ENCODE measurements at places on chromosomes 2 and 18.

- no peak for DNase-seq
Observed at GRCh38 chr2:17646838-17647701, 106.5 kb downstream of the SMC6 start.

DNA sequence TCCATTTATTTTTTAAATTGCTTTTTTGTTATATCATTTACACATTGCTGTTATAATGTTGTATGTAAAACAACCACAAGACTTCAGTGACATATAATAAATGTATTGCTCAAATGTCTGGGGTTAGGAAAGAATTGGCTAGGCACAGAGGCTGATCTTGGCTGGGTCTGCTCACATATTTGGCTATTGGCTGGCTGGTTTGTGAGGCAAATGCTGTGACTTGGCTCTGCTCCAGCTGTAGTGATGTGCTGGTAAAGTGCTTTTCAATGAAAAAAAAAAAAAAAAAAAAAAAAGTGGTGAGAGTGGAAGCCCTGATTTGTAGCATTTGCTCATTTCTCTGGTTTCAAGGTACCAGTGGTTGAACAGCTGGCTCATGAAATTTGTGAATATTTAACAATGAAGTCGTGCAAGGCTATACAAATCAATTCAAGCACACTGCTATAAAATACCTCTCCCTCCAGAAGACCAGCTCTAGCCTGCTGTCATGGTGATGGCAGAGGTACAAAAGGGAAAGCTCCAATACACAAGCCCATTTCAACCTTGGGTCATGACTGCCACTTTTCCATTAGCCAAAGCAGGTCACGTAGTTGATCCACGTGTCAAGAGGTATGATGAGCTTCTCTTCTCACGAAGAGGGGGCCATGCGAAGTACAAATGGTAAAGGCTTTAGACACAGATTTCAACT, 43.7 kb upstream of the RIT2 start:
- no peak for DNase-seq

DNA sequence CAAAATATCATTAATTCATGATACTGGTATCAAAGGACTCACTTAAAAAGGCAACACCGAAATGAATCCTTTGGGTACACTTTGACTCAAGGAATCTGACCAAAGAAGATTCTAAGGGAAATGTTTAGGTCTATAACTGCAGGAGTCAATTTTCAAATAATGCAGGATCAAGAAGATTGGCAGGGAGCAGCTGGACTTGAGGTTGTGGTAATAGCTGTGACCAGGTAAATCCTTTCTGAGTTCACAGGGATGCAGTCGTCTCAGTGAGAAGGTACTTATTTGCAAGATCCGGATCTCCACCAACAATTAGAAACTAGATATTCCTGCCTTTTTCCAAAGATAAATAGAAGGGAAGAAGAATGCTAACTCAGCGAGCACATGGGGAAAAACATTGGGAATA, 96.9 kb downstream of the SCN9A start:
- no peak for DNase-seq

DNA sequence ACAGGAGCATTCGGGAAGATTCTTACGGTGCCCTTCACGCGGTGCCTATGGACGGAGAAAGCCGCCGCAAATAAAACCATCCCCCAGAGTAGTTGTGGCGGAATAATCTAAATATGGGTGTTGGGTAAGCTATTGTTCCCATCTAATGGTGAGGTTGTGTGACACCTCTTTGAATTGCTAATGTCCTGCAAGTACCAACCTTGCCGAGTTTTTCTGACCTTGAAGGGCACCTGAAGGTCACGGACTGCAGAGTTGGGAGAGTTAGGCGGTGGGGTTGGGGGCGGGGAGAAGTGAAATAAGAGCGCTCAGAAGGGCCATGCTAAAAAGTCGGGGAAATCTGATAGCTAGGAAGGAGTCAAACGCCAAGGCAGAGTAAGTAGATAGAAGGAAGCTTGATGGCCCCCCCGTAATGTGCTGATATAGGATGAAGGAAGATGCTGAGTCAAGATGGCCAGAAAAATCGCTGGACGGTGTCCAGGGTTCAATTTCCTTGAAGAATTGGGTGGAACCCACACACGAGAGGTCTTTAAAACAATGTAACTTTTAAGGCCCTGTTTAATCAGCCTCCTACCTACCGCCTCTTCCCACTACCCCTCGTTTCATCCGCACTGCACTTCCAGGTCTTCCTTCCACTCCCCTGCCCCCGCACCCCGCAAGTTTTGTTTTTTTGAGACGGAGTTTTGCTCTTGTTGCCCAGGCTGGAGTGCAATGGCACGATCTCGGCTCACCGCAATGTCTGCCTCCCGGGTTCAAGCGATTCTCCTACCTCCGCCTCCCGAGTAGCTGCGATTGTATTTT, 600 bp downstream of the KATNAL2 start:
- DNase-seq, result peak; percentile 18

- DNase-seq, result no peak
Observed at GRCh38 chr2:68877079-68877772, 6.0 kb upstream of the BMP10 start.

DNA sequence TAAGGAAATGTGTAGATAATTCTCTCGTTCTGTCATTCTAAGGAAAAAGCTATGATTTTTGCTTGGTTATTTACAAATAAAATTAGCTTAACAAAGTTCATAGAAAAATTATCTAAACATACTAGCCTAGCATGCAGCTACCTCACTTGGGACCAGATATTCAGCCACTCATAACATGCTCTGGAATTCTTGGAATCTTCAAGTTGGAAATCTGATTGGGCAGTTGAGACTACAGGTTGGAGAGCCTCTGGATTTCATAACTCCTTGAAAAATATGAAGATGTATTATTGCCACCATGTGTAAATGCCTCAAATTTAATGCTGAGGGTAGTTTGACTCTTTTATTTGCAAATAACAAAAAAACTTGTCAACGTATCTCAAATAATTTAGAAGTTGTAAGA, 132.2 kb upstream of the GULP1 start:
- DNase-seq, result no peak

DNA sequence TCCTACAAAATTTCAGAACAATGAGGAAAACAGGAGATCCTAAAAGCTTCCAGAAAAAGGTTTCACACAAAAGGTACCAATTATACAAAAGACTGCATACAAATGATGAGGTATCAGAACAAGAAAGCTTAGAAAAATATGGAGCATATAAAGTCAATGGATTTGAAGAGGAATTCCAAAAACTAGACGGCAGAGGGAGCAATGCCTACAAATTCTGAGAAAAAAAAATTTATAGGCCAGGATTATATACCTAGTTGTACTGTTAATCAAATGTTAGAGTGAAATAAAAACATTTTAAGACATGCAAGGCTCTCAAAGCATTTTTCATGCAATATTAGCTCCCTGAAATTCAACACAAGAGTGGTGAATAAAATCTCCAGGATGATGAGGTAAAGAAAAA, 106.2 kb downstream of the ZRANB3 start:
- no peak for DNase-seq

- no peak for DNase-seq
Observed at GRCh38 chr2:240162531-240162930, 22.1 kb upstream of the OTOS start.

- DNase-seq, result no peak
Observed at GRCh38 chr2:85428343-85428881, 9.9 kb downstream of the SH2D6 start.

DNA sequence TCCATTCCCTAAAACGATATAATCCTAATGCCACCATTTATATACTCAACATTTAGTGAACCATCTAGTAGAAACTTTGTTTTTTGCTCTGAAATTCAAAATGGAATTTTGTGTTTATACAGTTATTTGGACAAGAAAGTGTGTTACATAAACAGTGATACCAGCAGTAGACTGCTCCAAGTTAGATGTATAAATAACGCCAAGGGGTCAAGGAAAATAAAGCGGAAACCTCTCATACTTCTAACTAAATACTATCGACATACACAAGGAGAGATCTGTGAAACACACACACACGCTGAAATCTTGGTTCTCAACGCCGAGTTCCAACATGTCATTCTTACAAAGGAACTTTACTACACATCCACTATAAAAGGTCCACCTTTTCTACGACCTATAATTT, 1.2 kb downstream of the TXNL1 start:
- no peak for DNase-seq

- DNase-seq, result no peak
Observed at GRCh38 chr18:79208906-79209305, 139.7 kb downstream of the ATP9B start.

- DNase-seq, result no peak
Observed at GRCh38 chr2:216486708-216487107, 11.9 kb upstream of the RPL37A start.

DNA sequence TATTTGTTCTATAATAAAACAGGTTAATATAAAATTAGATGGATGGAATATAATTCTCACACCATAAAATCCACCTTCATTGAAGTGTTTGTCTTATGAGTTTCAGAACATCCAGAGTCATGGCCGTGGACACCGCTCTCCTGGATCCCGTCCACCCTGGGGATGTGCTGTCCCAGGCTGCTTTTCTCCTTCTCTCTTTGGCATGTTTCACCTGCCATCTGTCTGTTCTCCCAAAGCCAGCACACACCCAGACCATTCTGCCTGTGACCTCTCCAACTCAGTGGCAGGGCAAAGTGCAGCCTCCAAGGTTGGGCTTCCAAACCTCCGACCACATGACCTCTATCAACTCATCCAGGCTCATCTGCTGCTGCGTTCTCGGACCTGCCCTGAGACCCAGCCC, 104.7 kb downstream of the MYT1L start:
- no peak for DNase-seq

DNA sequence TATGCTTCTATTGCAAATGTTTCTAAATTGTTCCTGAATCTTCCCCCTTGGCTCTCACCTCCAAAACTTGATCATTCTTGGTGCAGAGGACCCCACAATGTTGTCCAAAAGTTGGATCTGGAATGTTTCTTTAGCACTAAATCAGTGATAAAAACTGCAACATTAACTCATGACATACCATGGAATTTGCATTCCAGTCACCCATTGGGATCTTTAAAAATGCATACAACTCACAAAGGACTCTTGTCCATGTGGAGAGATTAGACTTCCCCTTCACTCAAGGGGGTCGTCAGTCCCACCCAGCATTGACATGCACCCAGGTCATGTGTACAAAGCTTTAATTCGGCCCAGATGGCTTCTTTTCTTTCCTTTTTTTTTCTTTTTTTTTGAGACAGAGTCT, 169.3 kb downstream of the SETBP1 start:
- DNase-seq, result no peak

- DNase-seq, result no peak
Observed at GRCh38 chr2:48560546-48561209, 30.7 kb downstream of the STON1 start.

DNA sequence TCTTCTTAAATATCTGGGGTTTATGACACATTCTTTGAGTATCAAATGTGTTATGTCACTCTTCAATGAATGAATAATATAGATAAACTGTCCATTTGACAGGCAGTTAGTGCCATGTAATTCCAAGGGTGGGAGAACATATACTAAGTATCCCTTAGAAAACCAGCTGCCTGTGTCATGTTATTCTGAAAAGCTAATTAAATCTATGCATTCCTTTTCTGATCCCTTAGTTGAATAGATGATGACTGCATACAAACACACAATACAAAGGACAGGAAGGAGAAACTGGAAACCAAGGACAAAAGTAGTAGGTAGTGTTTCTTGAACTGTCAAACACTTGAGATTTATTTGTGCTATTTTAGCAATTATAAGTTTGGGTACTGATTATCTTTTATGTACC, 8.3 kb downstream of the ARHGAP28 start:
- no peak for DNase-seq

DNA sequence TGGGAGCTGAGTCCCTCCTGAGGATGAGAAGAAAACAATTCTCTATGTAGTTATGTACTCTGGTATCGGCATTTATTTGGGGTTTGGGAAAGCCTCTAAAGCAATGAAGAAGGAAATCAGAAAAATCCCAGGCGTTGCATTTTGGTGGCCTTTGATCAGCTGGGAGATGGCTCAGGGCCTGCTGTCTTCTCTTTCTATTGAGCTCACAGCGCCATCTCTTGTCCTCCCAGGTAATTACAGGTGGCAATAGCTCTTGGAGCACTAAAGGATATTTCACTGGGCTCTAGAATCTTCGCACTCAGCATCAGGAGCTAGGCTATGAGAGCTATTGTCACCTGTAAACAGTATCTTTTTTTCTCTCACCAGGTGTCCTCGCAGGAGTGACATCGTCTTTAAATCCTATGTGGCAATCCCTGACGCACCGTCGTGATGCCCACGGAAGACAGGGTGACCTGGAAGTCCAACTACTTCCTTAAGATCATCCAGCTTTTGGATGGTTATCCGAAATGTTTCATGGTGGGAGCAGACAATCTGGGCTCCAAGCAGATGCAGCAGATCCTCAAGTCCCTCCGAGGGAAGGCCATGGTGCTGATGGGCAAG, 76.1 kb upstream of the PMAIP1 start:
- no peak for DNase-seq

- DNase-seq, result no peak
Observed at GRCh38 chr18:39453882-39454281, 1888.3 kb upstream of the CELF4 start.

DNA sequence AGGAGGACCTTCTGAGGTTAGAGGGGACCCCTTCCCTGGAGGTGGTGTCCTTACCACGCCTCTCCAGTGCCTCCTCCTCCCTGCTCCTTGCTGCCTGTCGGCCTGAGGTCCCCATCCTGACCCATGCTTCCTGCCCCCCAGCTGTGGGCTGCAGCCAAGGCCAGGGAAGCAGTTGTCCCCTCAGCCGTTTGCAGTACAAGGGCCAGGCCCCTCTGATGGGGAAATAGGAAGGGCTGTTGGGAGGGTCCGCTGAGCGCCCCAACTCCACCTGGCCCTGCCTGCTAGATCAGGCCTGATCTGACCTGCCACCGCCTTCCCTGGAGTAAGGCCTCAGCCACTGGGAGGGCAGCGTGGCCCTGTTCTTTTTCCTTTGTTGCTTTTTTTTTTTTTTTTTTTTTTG, 219.8 kb downstream of the KLHL29 start:
- DNase-seq, result no peak

DNA sequence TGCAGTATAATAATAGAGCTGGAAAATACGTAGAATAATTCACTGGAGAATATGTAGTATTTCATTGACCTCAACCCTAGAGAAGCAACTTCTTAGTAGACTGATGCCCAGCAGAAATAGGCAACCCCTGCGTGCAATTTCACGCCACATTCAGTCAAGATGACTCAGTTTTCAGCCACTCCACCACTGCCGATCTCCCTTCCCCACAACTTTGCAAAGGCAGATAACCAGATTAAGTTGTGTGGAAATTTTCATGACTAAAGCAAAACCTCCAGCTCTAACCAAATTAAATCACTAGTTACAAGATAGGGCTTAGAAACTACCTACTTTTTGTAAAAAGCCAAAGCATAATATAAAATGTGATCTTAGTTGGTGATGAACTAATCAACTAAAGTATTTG, 63.3 kb upstream of the STK17B start:
- no peak for DNase-seq

- no peak for DNase-seq
Observed at GRCh38 chr2:140808211-140808610, 1322.6 kb downstream of the LRP1B start.

GRCh38 chr2:23485841-23486683, 101.1 kb downstream of the KLHL29 start:
- DNase-seq, result no peak

DNA sequence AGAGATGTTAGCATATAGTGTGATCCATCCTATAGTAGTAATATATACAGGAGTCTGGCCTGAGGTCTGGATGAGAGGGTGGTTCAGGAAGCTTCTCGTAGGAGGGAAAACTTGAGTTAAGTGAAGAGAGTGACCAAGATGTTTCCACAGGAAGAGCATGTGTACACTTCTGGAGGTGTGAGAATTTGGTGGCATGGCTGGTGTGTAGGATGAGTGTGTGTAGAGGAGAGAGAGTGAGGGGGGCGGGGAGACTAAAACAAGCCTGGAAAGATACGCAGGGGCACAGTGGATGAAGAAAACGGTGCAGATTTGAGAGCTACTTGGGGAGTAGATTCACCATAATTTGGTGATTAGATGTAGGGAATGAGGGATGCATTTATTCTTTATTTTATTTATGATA, 43.5 kb upstream of the CTLA4 start:
- DNase-seq, result no peak
